ENCODE measurements at places on chromosomes 1 and 21.

GRCh38 chr1:154440036-154440804, 35.1 kb downstream of the IL6R start:
- no peak for DNase-seq

DNA sequence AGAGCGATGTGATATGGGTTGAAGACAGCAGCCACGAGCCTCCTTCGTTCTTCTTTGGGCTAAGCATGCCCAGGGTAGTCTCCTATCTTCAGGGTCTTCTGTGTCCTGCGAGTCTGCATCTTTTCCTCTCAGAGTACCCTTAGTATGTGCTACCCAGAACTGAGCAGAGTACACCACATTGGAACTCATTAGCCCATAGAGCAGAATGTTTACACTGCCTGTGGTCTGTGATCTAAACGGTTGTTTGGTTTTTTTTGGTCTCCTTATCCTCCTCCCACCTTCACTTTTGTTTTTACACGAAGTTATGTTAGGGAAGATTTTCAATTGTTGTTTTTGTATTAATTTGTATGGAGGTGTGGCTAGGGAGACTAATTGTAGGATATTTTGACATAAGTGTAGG, 126.4 kb downstream of the NEK7 start:
- DNase-seq, result no peak

DNA sequence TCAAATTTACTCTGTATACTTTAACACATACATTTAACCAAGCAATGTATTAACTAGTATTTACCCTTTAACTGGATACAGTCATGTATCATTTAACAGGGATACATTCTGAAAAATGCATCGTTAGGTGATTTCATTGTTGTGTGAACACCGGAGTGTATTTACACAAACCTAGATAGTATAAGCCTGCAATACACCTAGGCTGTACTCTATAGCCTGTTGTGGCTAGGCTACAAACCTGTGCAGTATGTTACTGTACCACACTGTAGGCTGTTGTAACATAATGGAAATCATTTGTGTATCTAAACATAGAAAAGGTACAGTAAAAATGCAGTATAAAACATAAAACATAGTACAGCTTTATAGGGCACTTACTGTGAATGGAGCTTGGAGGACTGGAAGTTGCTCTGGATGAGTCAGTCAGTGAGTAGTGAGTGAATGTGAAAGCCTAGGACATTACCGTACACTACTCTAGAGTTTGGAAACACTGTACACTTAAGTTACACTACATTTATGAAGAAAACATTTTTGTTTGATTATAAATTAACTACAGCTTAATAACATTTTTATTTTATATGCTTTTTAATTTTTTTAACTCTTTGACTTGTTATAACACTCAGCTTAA, 21.3 kb downstream of the RGS4 start:
- no peak for DNase-seq

GRCh38 chr1:115641762-115642167, at the start of gene VANGL1:
Gene VANGL1 (plus strand): TSS chr1:115641970. CDS start chr1:115651414, 9,444 bp downstream.
- peak; percentile 85 for DNase-seq

DNA sequence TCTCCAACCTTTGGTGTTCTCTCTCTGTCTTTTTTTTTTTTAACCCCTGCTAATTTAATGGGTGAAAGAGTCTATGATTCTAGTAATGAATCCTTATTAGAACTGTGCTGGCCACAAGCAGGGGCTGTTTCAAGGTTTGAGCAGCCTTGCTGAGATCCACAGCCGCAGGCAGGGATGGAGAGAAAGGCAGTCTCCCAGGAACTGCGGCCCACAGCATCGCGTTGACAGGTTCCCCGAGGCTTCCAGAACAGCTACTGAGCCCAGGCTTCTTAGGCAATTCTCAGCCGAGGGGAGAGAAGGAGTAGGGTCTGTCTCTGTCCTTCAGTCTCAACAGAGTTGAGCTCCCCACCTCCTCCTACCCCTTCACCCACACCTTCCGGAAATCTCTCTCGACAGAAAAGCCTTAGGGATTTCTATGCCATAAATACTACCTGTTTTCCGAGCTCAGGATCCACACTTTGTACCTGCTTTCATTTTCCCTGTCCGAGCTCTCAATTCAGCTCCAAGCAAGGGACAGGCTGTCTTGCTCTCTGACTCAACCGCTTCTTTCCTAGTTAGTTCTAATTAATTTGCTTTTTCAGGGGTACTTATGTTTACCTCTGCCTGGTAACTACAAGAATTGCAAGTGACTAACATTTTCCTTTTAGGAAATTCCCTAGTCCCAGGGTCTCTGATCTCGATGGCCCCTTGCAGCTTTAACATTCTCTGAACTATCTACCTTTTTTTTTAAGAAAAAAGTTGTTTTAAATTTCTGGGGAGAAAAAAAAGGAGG, 6.7 kb upstream of the CASZ1 start:
- no peak for DNase-seq

DNA sequence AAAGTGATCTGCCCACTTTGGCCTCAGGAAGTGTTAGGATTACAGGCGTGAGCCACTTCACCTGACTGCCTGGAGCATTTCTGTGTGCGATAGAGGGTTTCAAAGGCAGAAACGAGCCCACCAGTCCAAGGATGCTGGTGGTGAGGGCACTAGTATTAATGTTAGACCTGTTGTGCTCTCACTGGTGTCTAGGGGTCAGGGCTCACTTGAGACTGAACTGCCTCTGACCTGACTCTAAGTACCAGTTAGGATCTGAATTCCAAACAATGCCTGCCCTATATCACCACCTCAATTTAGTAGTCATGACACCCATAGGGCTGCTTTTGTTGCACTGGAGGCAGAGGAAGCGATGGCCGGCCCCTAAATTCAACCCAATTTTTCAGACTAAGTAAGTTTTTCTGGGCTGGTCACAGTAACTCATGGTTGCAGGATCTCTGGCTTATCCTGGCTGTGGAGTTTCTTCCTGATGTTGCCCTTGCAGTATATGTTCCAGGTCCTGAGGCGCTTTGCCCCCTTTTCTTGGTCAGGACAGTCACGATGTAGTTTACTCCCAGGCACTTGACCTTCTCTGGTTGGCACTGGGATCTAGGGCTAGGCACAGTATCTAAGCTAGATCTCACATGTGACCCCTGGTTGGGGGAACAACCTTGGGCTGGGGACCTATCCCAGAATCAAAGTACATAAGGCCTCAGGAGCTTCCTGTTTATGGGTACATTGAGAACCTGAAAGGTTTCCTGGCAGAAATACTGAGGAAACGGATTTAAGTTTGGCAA, 4.5 kb downstream of the CCDC17 start:
- DNase-seq, result no peak

GRCh38 chr21:25772686-25773085, 37.9 kb downstream of the GABPA start:
- DNase-seq, result no peak

DNA sequence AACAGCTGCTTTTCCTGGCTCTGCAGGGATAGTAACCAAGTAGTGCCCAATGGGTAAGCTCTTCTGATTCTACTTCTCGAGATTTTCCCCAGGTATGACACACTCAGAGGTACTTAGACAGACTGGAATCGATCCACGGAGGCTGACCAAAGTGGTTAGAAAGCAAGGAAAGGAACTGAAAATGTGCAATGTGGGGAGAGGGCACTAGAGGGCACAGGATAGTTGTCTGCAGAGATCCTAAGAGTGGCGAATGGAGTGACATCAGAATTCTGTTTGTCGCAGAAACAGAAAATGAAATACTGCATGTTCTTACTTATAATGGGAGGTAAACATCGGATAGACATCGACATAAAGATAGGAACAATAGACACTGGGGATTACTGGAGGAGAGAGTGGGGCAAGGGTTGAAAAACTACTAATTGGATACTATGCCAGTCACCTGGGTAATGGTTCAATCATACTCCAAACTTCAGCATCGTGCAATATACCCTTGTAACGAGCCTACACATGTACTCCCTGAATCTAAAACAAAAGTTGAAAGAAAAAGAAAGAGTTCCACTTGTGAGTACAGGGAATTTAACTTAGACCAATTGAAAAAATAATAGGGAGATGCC, 23.3 kb downstream of the CYP2J2 start:
- no peak for DNase-seq

DNA sequence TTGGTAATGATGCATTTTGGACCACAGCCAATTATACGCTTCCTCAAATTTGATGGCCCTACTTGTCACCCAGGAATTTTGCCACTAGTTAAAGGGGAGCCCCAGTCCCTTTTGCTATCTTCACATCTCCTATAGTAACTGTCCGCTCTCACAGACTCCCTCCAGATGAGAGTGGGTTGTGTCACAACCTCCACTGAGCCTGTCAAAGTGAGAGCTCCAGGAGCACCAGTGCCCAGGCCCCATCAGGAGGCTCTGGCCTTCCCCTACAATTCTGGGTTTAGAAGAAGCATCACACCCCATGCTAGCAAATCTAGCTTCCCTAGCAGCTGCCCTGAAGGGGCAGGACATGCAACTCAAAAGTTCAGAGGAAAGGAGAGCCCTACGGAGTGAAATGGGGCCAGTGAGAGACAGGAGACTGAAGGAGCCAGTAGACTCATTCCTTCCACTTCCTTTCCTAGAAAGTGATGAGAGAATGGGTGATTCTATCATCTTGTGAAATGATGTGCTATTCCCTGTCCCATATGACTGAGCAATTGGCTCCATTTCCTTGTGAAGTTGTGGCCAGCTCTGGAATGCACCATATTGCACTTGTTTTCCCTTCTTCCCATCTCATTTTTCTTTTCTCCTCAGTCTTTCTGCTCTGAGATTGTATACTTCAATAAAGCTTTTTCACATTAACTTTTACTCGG, 541.3 kb downstream of the DPYD start:
- DNase-seq, result no peak

GRCh38 chr1:198829944-198830343, 191.1 kb downstream of the PTPRC start:
- DNase-seq, result no peak

DNA sequence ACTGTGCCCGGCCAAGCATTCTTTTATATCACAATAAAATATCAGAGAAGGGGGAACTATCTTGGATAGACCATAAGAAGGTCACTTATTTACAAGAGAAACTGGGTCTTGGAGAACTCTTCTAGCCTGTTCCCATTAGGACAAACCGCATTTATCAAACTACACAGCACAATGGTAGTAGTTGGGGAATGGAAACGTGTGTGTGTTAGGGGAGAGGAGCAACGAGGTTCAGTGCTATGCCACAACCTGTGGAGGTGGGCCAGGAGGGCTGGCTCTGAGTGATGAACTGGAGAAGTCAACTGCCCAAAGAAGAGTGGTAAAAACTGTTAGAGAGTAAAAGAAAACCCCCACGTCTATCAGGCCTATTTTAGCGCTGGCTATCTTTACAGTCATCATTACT, 1.6 kb downstream of the DONSON start:
- DNase-seq, result no peak

DNA sequence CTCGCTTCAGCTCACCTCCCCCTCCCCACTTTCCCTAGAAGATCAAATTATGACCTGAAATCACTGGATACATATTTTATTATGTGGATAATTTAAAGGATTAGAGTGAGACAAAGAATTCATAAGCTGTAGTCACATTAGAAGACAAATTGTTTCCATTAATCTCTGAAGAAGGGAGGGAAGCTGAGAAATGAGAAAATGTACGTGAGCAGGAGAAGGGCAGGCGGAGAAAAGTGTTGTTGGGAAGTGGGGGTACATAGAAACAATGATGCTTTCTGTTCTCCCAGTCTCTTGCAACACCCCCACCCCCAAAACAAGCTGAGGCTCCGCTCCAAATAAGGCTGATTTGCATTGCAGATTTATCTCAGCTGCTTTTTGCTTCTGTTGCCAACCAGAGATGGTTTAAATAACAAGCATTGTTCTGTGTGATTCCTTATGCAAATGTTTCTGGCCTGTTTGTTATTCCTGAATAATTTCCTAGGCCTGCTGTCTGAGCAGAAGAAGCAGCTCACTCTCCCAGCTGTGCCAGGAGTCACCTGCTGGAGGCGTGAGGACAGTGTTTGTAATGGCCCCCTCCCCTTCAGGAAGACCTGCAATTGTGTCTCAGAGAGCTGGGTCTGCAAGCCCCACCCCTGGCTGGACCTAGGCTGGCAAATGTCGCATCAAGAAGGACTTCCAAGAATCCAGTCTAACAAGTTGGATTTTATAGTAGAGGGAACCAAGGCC, 121.8 kb upstream of the TNR start:
- DNase-seq, result no peak

DNA sequence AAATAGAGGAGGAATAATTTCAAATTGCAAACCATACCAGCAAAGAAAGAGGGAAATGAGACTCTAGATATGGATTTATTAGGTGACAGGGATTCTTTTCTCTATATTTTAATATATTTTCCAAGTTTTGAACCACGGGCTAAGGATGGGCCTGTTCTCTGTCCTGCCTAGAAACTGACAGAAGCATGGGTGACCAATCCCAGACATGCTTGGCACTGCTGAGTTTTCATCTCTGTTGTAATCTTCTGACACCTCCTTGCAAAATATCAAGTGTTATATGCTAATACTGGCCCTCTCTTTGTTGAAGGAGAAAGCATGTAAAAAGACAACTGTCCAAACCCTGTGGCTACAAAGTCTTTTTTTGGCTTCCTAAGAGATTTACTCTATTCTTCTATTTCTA, 774 bp upstream of the ANGPTL7 start:
- DNase-seq, result no peak

DNA sequence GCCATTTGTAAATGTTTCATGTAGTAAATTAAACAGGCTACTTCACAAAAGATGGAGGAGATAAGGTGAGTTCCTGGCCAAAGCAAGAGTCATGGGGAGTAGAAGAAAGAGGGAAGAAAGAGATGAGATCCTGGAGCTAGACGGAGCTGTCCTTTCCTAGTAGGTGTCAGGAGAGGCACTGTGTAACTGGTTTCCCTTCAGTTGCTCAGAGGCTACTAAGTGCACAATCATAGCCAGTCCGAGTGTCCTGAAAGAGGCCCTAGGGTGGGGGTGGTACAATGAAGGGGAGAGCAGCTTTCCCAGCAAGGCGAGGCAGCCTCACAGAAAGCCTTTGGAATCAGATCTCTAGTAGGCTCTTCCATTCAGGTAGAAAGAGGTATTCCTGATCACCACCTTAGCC, 390.9 kb downstream of the KCNH1 start:
- DNase-seq, result no peak

GRCh38 chr21:15018382-15018781, 46.4 kb downstream of the NRIP1 start:
- no peak for DNase-seq

DNA sequence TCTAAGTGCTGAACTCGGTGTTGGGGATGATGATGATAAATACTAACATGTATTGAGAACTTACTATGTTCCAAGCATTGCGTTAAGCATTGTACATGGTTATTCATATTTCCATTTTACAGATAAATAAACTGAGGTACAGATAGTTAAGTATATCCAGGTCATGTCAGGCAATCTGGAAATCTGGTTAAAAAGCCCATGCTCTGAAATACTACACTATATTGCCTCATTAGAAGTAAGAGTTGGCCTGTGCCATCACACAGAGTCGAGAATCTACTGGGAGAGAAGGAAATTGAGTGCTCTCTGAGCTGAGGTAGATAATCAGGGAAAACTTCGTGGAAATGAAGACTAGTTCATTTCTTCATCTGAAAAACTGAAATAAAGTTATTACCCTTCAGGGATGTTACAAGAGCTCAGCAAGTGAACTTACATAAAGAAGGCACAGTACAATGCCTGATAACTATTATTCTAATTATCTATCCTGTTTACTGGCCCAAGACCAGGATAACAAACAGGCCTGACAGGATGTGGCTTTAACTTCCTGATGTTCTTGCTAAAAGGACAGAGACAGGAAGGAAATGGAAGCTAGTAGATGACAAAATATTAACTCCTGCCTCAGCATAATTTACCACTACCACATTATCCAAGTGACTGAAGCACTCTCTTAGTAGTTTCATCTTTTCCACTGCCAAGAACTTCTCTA, 85.6 kb downstream of the EPS15 start:
- no peak for DNase-seq

- no peak for DNase-seq
Measured at GRCh38 chr1:169989246-169989645, 85.2 kb downstream of the KIFAP3 start.

GRCh38 chr1:26828411-26828991, 2.0 kb downstream of the ZDHHC18 start:
- DNase-seq, result no peak
